ENCODE measurements at places on chromosomes 2 and 18.

GRCh38 chr2:109467701-109468100 lies 146.1 kb downstream of the SEPTIN10 start:
- peak; percentile 20 for DNase-seq

- DNase-seq: no peak
Measured at GRCh38 chr2:112147382-112148168, 9.4 kb downstream of the FBLN7 start.

DNA sequence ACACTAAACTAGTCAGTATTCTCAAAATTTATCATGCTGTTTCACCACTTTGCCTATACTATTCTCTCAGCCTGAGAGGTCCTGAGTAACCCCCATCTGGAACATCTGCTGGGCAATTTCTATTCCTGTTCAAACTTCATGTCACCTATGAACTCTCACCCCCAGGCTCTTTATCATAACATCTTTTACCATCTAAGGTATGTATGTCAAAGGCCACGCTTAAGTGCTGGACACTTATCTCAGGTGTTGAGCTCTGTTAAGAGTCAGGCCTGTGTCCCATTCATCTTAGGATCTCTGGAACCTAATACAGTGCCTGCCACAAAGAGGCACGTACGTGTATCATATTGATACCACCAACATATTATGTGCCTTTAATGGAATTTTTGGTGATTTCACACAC lies 4.9 kb downstream of the AAK1 start:
- DNase-seq: no peak

DNA sequence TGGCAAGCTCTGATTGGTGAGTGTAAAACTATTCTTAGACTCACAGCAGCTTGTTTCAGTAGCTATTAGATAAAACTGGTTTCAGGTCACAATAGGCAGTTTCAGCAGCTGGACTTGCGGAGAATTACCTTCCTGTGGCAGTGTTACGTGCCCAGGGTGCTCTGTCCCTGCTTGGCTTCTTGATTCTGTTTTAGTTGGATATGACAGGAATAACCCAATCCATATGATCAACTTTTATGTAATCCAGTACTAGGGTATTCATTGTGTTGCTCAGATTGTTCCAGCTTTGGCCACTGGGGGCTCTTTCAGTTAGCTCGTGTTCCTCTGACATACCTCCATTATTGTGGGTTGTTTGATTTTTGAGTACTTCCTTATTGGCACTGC lies 43.1 kb downstream of the INPP4A start:
- DNase-seq: no peak

- no peak for DNase-seq
Measured at GRCh38 chr2:207413376-207413907, 116.3 kb upstream of the CREB1 start.

- DNase-seq: peak; percentile 35
Measured at GRCh38 chr2:230690439-230690838, 22.2 kb upstream of the CAB39 start.
